ENCODE measurements at places on chromosomes 4 and X. TPM values are rescaled to one million over a fixed set of nuclear protein-coding genes. Genes with fewer than 3 reads are reported as not detected.

DNA sequence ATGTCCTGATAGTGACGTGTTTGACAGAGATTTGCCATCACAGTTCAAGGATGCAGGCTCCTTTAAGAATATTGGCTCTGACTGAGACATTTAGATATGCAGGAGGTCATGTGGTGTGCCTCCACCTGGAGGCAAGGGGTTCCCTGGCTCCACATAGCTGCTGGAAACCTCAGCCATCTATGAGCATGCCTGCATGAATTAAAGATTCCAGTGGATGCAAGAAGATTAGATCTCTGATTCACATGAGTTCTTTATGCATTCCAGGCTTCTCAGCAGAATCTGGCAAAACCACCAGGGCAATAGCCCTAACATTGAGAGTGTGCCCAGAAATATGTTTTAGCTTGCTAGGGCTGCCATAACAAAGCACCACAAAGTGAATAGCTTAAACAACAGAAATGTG lies 298.5 kb upstream of the AADAT start:
- no peak for DNase-seq

DNA sequence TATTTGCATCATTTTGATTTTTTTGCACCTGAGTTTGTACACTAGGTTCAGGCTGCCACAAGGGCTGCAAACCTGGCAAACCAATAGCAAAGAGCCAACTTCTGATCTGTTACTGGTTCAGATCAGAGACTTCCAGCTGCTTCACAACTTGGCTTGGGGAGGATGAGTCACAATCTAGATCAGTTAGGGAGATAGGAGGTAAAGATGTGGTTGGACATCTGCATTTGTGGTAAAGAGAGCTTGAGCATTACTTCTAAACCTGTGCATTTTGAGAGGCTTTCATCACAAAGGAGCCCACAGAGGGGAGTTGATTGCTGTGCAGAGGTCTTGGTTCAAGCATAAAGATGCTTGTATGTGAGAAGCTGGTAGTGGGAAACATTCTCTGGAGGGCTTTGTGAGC lies 34.5 kb downstream of the LINC00632 start:
- no peak for DNase-seq

DNA sequence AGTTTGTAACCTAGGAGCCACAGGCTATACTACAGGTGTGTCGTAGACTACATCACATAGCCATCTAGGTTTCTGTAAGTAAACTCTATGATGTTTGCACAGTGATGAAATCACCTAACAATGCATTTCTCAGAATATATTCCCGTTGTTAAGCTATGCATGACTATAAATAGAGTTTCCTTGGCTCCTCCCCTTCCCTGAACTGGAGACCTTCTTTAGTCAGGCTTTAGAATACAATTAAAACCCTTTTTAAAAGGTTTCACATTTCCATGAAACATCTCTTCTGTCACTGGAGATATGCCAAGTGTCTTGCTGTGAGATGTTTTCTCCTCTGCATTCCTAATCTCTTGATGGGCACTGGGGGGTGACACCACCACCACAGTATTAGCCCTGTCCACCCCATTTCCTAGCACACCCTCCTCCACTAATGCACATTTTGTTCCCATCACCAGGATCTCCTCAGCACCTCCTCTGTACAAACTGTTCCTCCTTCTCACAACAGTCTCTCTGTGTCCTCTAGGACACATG lies 334.6 kb upstream of the CPEB2 start:
- DNase-seq, result peak; percentile 85

DNA sequence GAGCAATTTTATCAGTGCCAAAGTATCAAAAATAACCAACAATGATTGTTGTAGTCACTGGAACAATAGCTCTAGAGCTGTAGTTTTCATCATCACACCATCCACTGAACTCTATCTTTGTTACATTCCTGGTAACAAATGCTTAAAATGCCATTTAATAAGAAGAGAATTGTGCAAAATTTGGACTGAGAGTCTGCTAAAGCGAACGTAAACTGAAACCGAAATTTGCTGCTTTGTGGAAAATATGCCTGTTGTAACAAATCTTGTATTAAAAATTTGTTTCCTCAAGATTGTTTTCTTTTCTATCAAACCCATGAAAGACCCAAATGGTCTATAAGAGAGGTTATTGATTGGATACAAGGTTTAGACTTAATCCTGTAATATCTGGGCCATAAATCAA lies 109.3 kb upstream of the TECRL start:
- no peak for DNase-seq

- no peak for DNase-seq
Observed at GRCh38 chr4:94722270-94722669, 35.5 kb upstream of the BMPR1B start.

DNA sequence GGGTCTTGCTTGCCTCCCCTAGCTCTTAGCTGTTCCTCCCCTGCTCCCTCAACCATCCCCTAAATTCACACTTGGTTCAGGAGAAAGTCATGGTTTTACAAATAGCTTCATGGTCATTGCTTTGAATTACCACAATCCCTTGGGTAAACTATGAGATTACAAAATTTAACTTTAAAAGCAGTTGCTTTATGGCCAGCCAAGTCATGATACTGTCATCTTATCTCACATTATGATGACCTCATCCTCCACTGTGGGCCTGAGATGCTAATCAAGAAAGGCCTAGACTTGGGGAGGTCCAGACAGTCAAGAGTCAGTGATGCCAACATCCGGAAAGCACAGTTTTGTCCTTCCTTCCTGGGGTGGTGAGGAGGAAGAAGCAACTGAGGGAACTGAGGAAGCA lies 10.5 kb upstream of the FGF16 start:
- peak; percentile 77 for DNase-seq

DNA sequence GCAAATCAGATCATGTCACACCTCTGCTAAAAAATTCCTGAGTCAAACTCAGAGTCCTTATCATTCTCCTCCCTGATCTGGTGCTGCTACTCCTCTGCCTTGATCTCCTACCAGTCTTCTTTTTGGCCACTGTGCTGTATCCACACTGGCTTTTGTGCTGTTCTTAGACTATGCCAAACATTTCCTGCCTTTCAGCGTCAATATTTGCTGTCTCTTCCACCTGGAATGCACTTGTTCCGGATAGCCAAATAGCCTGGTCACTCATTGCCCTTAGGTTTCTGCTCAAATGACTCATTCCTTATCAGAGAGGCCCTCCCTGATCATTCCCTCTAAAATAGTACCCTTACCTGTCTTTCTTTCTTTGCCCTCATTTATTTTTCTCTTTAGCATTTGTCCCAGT lies 24.4 kb upstream of the RP2 start:
- no peak for DNase-seq

DNA sequence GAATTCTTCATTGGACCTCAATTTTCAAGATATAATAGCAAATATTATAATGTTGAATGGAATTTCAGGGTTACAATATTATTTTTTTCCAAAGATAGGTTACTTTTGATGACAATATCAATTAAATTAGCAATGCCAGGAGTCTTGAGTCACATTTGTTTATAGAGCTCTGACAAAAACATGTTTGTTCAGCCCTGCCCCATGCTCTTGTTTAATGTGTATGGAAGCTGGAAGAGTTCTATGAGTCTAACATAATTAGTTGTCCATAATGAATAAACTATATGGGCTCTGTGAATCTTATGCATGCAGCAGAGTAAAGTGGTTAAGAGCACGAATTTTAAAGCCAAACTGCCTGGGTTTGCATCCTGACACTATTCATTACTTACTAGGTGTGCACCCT lies 22.9 kb upstream of the ALB start:
- no peak for DNase-seq

The AFP gene
- total RNA-seq, result not detected

The NXF2 gene
- not detected for total RNA-seq

The STOX2 gene
- total RNA-seq, result under 0.01 TPM

The UCP1 gene
- not detected for total RNA-seq

The C4orf51 gene
- total RNA-seq, result not detected

The FAT4 gene
- 12.1 TPM for total RNA-seq

The CCNB3 gene
- total RNA-seq, result 0.32 TPM

The NDNF gene
- not detected for total RNA-seq

The PLK4 gene
- 47.5 TPM for total RNA-seq

The CDS1 gene
- 0.17 TPM for total RNA-seq
